OCI-LY7 (cell line): ENCODE measurements at places on chromosomes 3 and 15. TPM values are rescaled to one million over a fixed set of nuclear protein-coding genes. Genes with fewer than 3 reads are reported as not detected.
A peak's percentile ranks its signal among the peaks of the same experiment; 100 is the strongest.

DNA sequence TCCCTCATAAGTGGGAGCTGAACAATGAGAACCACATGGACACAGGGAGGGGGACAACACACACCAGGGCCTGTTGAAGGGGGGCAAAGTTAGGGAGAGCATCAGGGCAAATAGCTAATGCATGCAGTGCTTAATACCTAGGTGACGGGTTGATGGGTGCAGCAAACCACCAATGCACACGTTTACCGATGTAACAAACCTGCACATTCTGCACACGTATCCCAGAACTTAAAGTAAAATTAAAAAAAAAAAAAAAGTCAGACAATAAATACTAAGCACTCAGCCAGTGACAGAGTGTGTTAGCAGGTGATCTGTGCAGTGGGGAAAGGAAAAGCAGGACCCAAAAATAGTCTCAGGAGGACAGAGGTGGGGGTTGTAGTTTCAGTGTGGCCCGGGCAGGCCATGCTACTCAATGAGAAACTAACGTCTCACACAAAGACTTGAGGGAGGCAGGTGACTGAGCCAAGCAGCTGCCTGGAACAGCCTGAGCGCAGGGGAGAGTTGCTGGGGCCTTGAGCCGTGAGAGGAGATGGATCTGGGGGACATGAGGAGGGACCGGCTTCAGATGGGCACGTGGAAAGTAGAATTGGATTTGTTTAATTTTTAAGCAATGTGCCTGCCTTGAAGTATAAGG is 18.4 kb downstream of the ANKDD1A start:
- DNase-seq: no peak

- peak; percentile 83 for DNase-seq
Observed at GRCh38 chr3:61637088-61638051, 76.0 kb downstream of the PTPRG start.

DNA sequence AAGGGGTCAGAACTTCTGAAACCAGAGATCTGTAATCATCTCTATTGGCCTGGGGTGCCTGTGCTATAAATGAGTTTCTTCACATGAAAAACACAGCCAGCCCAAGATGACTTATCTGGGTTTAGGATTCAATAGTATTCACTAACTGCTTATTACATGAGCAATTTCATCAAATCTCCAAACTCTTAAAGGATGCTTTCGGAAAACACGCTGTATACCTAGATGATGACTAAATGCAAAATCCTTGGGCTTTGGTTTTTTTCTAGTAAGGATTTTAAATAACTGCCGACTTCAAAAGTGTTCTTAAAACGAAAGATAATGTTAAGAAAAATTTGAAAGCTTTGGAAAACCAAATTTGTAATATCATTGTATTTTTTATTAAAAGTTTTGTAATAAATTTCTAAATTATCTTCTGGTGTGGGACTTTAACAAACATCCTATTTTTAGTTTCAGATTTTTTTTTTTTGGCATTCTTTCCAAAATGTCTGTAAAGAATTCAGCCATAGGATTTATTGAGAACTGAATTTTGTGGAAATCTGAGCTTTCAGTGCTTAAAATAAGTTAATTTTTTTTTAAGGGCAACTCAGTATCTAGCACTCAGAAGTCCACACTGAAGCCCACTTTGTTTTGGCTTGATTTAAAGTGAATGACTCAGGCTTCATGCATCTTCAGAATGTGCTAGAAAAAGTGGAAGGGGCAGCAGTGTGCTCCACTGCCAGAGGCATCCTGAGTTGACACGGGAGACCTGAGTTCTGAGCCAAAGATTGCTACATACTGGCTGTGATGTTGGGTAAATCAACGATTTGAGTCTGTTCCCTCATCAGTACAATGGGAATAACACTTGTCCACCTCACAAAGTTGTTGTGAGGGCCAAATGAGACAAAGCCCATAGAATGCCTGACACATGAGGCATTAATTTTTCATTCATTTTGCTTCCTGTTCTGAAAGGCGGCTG is 18.7 kb downstream of the TMEM43 start:
- DNase-seq: no peak

GRCh38 chr3:189288348-189289235 is 116.8 kb downstream of the TPRG1 start:
- DNase-seq: peak; percentile 41

- no peak for DNase-seq
Observed at GRCh38 chr3:24471486-24471885, 23.2 kb downstream of the THRB start.

Gene ATR
- total RNA-seq: 36.0 and 49.5 TPM in 2 replicates

Gene MGLL
- 17.0 and 21.6 TPM in 2 replicates for total RNA-seq
